ENCODE measurements at places on chromosomes 12 and 14.

DNA sequence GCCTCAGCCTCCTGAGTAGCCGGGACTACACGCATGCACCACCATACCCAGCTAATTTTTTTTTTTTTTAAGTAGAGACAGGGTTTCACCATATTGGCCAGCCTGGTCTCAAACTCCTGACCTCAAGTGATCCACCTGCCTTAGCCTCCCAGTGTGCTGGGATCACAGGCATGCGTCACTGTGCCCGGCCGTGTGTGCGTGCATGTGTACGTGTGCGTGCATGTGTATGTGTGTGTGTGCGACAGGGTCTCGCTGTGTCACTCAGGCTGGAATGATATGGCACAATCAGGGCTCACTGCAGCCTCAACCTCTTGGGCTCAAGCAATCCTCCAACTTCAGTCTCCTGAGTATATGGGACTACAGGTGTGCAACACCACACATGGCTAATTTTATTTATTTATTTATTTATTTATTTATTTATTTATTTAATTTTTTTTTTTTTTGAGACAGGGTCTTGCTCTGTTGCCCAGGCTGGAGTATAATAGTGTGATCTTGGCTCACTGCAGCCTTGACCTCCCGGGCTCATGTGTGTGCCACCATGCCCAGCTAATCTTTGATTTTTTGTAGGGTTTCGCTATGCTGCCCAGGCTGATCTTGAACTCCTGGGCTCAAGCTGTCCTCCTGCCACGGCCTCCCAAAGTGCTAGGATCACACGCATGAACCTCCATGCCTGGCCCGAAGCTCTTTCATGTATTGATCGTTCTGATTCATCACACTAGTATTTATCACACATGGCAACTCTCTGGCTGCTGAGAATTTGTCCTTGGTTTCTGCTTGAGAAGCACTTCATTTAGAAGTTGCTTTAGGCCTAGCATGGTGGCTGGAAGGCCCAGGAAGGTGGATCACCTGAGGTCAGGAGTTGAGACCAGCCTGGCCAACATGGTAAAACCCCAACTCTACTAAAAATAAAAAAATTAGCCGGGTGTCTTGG, 35.9 kb upstream of the CLIP1 start:
- DNase-seq, result no peak

GRCh38 chr12:98697209-98697608, 52.1 kb downstream of the APAF1 start:
- no peak for DNase-seq

DNA sequence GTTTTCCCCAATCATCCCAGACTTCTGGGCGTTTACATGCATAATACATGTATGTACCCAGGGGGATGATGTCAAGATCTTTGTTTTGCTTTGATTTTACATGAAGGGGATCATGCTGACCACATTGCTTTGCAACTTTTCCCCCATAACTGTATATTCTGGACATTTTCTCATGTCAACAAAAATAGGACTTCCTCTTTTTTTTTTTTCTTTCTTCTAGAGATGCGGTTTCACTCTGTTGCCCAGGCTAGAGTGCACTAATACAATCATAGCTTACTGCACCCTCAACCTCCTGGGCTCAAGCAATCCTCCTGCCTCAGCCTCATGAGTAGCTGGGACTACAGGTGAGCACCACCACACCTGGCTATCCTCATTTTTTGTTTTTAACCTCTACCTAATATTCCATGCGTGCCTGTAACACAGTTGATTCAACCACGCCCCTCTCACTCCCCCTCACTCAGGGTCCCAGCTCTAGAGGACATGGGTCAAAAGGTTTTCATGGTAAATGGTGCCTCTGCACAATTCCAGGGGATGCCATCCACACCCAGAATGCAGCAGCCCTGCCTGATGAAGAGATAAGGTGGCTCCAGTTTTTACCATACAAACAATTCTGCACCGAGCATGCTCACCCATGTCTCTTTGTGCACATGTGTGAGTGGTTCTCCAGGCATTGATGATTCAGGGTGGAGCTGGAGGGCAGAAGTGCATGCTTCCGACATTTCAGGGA, 32.0 kb upstream of the CIPC start:
- DNase-seq, result no peak

- no peak for DNase-seq
These were observed 15.9 kb downstream of the ANKRD13A start for GRCh38 chr12:110015132-110015531.

DNA sequence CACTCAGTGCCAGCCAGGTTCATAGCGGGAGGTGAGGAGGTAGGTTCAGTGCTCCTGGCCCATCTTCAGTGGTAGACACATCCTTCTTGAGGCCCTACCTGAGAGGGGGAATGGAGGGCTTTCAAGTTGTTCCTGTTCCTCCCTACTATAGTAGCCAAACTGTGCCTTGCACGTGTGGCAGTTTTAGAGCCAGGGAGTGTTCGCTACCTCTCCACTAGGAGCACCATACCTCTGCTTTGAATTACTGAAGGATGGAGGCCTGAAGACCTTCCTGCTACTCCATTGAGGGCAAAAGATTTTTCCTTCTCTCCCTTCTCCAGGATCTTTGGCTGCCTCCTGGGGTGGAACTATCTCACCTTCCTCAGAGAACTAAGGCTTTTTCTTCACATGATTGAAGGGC, 5.9 kb upstream of the ALG10 start:
- no peak for DNase-seq

DNA sequence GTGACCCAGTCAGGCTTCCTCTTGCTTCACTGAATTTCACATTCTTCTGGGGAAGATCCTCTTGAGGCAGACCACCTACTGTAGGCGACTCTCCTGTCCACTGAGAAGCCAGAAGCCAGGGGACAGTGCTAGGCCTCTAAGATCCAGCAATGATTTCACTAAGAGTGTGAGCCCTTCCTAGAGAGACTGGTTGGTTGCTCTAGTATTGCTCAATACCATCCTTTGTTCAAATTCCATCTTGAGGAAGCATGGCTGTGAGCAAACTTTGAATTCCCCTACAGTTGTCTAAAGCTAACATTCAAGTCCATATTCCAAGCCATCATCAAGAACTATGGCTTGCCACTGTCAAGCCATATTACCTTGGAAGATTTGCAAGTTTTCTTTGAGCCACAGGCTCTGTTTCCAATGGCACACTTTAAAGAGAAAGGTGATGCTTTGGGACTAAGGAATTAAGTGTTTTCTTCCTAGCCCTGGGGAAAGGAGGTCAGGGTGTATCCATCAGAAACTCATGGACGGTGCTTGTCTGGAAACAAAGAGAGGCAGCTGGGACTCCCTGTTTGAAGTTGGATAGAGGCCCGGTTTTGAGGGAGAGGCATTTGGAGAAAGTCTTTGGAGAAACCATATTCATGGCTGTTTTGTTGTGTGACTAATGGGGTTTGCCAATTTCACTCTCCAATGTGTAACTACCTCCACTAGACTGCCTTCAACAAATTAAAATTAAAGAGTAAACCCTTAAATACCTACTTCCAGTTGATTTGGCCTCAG, 1217.9 kb downstream of the VRK1 start:
- DNase-seq, result no peak

DNA sequence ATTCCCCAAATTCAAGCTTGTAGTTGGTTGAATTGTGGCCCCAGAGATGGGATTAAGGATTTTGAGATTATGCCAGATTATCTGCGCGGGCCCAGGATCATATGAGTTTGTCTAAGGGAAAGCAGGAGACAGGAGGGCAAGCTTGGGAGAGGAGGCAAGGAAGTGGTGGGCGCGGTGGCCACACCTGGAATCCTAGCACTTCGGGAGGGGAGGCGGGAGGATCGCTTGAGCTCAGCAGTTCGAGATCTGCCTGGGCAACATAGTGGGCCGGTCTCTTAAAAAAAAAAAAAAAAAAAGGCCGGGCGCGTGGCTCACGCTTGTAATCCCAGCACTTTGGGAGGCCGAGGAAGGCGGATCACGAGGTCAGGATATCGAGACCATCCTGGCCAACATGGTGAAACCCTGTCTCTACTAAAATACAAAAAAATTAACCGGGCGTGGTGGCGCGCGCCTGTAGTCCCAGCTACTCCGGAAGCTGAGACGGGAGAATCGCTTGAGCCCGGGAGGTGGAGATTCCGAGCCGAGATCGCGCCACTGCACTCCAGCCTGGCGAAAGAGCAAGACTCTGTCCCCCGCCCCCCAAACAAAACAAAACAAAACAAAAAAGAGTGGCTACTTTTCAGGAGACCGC, 881 bp upstream of the PUS1 start:
- DNase-seq, result no peak

- peak; percentile 8 for DNase-seq
These were observed 243.0 kb upstream of the PDE3A start for GRCh38 chr12:20125276-20125798.
